Fibroblast of pulmonary artery (primary cell): ENCODE measurements at places on chromosomes 3 and 15.
A peak's percentile ranks its signal among the peaks of the same experiment; 100 is the strongest.

DNA sequence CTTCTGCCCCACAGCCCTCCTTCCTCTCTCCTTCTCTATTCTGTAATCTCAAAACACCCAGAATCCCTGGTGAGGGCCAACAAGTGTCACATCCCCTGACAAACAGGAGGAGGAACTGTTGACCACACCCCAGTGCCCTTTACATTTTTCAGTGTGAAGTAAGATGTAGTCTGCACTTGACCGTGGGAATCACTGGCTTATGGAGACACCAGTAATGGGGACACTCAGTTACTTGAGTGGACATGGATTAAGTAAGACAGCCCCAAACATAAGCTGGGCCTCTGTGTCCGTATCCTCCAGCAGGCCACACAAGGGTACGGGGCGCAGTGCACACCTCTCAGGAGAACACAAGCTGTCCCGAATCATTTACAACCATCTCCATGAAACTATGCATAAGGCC is 28.4 kb upstream of the LIMD1 start:
- DNase-seq: no peak

DNA sequence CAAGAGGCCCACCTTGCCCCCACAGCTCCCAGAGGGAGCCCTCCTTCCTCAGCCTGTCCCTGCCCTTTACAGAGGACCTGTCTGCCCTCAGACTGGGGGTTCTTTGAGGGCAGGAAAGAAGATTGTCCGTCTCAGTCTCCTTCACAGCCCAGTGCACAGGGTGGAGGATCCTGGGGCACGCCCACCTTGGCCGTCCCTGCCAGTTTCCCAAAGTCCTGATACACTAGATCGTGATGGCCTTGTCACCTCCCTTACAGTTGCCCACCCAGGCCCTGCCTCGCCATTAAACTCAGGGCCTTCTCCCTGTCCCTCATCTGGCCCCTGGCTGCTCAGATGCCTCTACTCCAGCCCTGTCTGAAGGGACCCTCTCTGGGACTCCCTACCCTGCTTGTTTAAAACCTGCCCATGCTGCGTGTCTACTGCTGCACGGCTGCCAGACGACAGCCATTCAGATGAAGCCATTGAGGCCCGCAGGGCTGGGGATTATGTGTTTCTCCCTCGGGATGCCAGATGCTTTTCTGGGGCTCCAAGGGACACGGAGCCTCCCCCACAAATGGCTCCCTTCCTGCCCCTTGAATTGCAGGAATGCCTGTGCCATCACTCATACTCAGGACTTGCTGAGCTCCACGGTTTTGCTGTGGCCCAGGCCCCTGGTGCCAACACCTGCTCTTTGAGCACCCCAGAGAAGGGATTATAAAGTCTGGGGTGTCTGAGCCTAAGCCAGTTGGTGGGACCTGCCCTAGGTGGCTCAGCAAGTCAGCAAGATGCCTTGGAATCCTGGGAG is 27.8 kb downstream of the ACSBG1 start:
- peak; percentile 27 for DNase-seq

DNA sequence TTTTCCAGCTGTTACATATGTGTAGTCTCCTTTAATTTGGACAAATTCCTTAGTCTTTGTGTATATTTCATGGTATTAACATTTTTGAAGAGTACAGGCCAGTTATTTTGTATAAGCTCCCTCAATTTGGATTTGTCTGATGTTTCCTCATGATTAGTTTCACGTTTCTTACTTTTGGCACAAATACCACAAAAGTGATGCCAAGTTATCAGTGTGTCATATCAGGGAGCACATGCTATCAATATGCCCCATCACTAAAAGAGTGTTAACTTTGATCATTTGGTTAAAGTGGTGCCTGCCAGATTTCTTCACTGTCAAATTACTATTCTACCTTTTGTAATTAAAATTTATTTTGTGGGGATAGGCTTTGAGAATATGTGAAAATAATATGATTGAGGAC is 14.6 kb downstream of the PCNP start:
- DNase-seq: no peak

- DNase-seq: no peak
Measured at GRCh38 chr3:24850245-24850644, 355.6 kb upstream of the THRB start.

DNA sequence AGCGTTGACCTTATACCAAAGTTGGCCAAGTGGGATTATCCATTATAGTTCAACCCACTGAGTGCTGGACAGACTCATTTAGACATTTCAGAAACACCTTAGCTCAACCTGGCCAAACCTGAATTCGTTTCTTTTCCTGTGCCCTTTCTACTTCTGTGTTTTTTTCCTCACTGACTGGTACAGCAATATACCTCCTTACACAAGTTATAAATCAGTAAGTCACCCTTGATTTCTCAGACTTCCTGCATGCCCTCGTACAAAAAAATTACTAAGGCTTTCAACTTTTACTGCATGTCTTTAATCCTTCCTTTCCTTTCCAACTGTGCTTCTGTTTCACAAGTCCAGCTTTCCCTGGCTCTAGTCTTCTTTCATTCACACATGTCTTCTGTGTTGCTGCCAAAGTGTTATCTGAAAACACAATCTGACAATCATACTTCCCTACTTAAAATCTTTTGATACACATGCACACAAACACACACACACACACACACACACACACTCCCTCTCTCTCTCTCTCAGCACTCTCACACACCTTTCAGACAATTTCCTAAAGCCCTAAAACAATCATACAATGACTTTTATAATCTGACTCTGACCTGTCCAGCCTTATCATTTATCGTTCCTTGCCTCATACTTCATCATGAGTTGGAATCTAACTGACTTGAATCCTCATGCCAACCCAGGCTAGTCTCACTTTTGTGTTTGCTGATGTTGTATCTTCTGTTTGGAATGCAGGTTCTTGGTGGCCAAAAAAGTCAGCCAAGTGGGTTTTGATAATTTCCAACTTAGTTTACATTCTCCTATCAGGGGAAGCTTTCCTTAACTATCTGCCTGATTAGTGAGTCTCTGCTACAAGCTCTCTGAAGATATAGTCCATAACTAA is 436.4 kb downstream of the NAALADL2 start:
- DNase-seq: no peak

DNA sequence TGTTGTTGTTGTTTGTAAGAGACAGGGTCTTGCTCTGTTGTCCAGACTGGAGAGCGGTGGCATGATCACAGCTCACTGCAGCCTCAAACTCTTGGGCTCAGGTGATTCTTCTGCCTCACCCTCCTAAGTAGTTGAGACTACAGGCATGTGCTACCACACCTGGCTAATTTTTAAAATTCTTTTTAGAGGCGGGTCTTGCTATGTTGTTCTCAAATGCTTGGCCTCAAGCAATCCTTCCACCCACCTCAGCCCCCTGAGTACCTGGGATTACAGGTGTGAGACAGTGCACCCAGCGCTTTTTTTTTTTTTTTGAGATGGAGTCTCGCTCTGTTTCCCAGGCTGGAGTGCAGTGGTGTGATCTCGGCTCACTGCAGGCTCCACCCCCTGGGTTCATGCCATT is 46.7 kb downstream of the TMOD3 start:
- DNase-seq: no peak

GRCh38 chr3:42694366-42694765 is 8.2 kb downstream of the HHATL start:
- DNase-seq: no peak

- no peak for DNase-seq
Measured at GRCh38 chr3:52857133-52857532, 22.3 kb upstream of the MUSTN1 start.
